ENCODE measurements at places on chromosomes 7 and 10. TPM values are rescaled to one million over a fixed set of nuclear protein-coding genes. Genes with fewer than 3 reads are reported as not detected.

- no peak for DNase-seq
Observed at GRCh38 chr7:2725178-2726105, 37.4 kb downstream of the AMZ1 start.

Gene ANKRD61
- 0.42 TPM for total RNA-seq

Gene CCL24
- not detected for total RNA-seq

DNA sequence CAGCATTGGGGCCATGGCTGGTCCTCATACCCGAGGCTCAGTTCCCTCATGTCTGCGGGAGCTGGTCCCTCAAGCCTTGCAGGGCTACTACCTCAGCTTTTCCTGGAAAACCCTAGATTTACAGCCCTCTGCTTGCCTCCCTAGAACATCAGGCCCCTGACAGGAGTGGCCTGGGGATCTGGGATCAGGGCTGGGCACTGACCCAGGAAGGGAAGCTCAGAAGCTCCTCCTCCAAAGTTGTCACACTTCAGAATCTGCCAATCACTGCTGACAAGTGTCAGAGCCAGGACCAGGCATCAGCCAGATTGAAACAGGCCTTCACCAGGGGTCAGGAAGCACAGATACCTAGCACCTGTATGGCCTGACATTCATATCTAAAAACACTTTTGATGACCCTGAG, 115.2 kb downstream of the GRID1 start:
- DNase-seq: no peak

Gene UROS
- total RNA-seq: 55.0 TPM

Gene VWDE
- 3.0 TPM for total RNA-seq

GRCh38 chr10:127934383-127934782, 27.5 kb downstream of the PTPRE start:
- DNase-seq: no peak

DNA sequence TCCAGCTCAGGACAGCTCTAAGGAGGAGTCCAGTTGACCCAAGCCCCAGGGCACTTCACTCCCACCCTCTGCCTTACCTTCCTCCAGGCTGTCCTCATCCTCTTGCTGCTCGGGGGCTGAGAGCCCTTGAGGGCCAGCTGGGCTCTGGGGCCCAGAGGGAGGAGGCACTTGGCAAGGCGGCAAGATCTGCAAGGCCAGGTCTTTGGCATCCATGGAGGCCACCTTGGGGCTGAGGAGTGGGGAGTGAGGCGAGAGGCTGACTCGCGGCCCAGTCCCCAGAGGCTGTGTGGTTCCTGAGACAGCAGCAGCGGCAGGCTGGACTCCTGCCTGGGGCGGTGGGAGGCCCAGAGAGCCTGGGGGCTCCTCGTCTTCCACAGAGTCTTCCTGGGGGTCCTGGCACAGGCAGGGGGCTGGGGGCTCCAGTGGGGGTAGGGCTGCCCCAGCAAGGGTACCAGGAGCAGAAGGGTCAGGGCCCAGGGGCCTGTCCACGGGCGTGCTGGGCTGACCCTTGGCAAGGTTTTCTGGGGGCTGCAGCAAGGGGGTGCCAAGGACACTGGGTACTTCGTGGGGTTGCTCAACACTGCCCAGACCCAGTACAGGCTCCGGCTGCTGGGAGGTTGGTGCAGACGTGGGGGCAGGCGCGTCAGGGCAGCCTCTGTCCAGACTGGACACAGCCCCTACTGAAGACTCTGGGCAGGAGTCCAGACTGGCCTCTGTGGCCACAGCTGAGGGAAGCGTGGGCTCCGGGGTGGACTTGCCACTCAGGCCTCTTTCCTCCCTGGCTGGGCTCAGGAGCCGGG, 6.5 kb downstream of the NACAD start:
- no peak for DNase-seq

- DNase-seq: no peak
Observed at GRCh38 chr10:12512332-12513002, 163.1 kb downstream of the CAMK1D start.

Gene CCDC172
- not detected for total RNA-seq

DNA sequence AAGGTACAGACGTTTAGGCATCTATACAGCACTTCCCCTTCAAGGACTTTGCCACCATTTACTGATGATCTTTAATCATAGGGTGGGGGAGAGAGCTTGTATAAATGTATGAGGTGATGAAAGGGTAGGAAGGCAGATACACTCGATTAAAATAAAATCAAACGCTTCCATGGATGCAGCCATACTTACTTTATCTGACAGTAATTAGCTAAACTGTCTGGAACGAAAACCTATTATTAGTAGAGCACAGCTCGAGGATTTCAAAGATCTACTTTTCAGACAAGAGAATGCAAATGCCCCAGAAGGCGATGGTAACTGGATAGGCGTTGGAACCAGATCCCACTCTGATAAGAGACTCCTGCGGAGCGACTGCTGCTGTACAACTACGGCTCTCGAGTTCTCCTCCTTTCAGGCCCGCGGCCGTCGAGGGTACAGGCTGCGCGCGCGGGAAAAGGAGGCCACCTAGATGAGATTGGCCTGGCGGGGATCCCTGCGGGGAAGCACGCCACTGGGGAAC, 3.1 kb upstream of the NKX2-3 start:
- no peak for DNase-seq

- no peak for DNase-seq
Observed at GRCh38 chr7:36766451-36766850, 42.2 kb upstream of the AOAH start.

Gene ARHGAP22
- 4.0 TPM for total RNA-seq

Gene NOS3
- 0.20 TPM for total RNA-seq

Gene FBXL13
- total RNA-seq: 0.74 TPM

GRCh38 chr10:97512993-97513392, 14.3 kb downstream of the UBTD1 start:
- DNase-seq: no peak

GRCh38 chr7:3495530-3495929, 194.5 kb downstream of the SDK1 start:
- DNase-seq: no peak

GRCh38 chr7:9719303-9719702, 1254.4 kb upstream of the PHF14 start:
- DNase-seq: no peak

- DNase-seq: no peak
Observed at GRCh38 chr10:19952224-19953010, 136.2 kb downstream of the PLXDC2 start.

- DNase-seq: no peak
Observed at GRCh38 chr7:38142736-38143135, 35.3 kb upstream of the STARD3NL start.

Gene ATP5F1C
- total RNA-seq: 268 TPM

DNA sequence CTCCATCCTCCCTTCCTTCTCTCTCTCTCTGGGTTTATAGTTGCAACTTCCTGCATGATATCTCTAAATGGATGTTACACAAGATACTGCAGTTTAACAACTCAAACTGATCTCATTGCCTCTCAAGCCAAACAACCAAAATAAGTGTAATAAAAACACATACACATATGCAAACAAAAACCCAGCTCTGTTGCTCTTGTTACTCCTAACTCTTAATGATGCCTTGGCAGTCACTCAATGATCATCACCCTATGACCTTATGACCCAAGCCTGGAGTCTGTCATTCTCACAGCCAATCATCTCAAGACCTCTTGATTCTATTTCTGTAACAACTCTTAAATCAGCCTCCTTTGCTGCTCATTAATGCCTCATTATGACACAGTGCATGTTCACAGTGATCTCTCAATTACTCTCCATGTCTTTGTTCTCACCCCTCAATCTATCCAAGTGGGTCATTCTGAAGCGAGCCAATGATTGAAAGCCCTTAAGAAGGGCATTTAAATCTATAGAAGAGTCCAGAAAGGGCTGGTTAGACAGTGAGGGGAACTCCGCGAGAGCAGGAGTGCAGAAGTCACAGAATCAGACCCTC, 210.9 kb downstream of the INHBA start:
- no peak for DNase-seq

- DNase-seq: no peak
Observed at GRCh38 chr10:64080071-64080470, 558.9 kb downstream of the REEP3 start.

DNA sequence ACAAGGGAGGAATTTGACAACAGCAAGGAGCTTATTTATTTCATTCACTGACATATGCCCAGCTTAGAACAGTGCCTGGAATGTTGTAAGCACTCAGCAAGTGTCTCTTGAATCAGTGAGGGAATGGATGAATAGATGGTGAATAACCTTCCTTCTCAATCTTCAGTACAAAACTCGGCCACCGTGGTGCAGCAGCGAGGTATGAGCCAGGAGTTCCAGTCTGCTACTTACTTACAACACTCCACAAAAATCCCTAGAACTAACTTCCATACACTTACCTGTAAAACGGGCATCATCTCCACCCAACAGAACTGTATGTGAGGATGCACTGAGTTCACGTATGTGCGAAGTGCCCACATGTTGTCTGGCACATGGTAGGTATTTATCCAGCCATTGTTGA, 237.4 kb downstream of the WDR11 start:
- DNase-seq: peak; percentile 36

Gene WNT2
- total RNA-seq: not detected

DNA sequence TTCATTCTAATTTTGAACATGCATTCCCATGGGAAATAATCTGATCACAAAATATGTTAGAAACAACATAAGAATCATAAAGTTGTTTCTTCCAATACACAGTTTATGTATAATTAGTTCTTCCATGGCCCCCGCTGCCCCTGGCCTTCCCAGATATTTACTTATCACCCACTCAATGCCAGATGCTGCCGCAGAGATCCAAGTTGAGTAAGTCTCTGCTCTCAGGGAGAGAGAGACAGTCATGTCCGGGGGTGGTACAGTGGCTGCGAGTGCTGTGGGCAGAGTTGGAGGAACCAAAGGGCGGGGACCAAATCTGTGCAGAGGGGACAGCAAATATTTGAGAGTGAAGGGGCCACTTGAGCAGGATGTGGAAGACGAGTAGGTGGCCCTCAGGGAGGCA, 37.1 kb downstream of the COL26A1 start:
- DNase-seq: peak; percentile 22

GRCh38 chr10:17062009-17062408, 67.6 kb downstream of the CUBN start:
- DNase-seq: peak; percentile 71

DNA sequence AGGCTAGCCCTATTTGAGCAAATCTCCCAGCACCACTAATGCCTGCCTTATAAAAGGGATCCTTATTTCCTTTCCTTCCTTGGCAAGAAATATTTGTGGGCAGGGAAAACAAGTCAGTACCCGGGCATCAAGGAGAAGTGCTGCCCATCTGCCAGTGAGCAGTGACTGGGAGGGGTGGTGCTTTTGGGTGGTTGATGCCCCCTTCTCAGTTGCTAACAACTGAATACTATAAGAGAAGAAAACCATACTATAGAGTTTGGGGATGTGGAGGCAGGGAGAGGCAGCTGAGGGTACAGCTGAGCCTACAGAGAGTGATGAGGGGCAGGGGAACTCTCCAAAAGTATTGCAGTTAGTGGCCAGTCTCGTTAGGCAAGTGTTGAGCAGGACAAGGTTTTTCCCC, 39.3 kb downstream of the OGDH start:
- DNase-seq: no peak

Gene CTAGE4
- 26.0 TPM for total RNA-seq

Gene MYL10
- total RNA-seq: not detected

Gene GRB10
- total RNA-seq: 68.2 TPM

- peak; percentile 42 for DNase-seq
Observed at GRCh38 chr7:29126804-29127203, 19.5 kb downstream of the CPVL start.

GRCh38 chr10:90644165-90644564, 213.7 kb downstream of the HTR7 start:
- DNase-seq: peak; percentile 20

Gene TYSND1
- total RNA-seq: 14.6 TPM

GRCh38 chr7:5215313-5215712, 25.3 kb downstream of the WIPI2 start:
- no peak for DNase-seq

GRCh38 chr10:7291487-7292270, 119.2 kb downstream of the SFMBT2 start:
- no peak for DNase-seq

Measured in MCF 10A (cell line).